ENCODE measurements at places on chromosomes 6 and 20. TPM values are rescaled to one million over a fixed set of nuclear protein-coding genes. Genes with fewer than 3 reads are reported as not detected.

GRCh38 chr6:11166948-11167347 is 55.4 kb upstream of the ERVFRD-1 start:
- no peaks in the 10 kb centered on the region for H3K27me3 ChIP-seq
- H3K4me1 ChIP-seq = no peaks in the 10 kb centered on the region
- no peak overlapping the region for H3K27ac ChIP-seq
- no peak for DNase-seq
- no peaks in the 10 kb centered on the region for H3K36me3 ChIP-seq

- H3K36me3 ChIP-seq = peaks cover 2% of the 10 kb centered on the region
- H3K27me3 ChIP-seq = no peaks in the 10 kb centered on the region
- peak overlapping the region; percentile 94 for H3K4me3 ChIP-seq
- H3K27ac ChIP-seq = peak overlapping the region; percentile 79
- DNase-seq = no peak
- H3K4me1 ChIP-seq = peaks cover 20% of the 10 kb centered on the region
These were observed 971 bp downstream of the NFKBIE start for GRCh38 chr6:44264154-44265006.

Gene HDAC2
- 266 TPM for total RNA-seq

Gene PAK1IP1
- total RNA-seq = 34.4 TPM

GRCh38 chr6:118017301-118017848 is 110.3 kb downstream of the SLC35F1 start:
- no peak overlapping the region for H3K27ac ChIP-seq
- H3K27me3 ChIP-seq = no peaks in the 10 kb centered on the region
- H3K4me1 ChIP-seq = peaks cover 4% of the 10 kb centered on the region
- no peak overlapping the region for H3K4me3 ChIP-seq
- H3K36me3 ChIP-seq = no peaks in the 10 kb centered on the region

Gene EPPIN
- total RNA-seq = not detected

DNA sequence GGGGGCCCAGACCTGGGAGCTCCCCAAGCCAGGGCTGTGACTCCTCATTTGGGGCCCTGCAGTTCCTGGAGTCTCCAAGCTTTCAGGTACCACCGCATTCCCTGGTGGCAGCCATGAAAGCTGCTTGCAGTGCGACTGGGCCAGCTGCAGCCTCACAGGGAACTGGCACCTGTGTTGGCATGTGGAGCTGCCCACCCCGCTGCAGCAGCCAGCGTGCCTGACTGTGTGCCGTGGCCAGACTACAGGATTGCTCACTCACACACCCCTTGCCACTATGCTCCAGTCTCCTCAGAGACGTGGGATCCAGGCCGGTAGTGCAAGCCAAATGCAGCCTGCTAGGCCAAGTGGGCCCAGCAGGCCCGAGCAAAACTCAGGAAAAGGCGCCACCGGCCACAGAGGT is 450.7 kb downstream of the COL12A1 start:
- no peaks in the 10 kb centered on the region for H3K27me3 ChIP-seq
- no peak overlapping the region for H3K4me3 ChIP-seq

Gene BMP6
- 1.9 TPM for total RNA-seq

DNA sequence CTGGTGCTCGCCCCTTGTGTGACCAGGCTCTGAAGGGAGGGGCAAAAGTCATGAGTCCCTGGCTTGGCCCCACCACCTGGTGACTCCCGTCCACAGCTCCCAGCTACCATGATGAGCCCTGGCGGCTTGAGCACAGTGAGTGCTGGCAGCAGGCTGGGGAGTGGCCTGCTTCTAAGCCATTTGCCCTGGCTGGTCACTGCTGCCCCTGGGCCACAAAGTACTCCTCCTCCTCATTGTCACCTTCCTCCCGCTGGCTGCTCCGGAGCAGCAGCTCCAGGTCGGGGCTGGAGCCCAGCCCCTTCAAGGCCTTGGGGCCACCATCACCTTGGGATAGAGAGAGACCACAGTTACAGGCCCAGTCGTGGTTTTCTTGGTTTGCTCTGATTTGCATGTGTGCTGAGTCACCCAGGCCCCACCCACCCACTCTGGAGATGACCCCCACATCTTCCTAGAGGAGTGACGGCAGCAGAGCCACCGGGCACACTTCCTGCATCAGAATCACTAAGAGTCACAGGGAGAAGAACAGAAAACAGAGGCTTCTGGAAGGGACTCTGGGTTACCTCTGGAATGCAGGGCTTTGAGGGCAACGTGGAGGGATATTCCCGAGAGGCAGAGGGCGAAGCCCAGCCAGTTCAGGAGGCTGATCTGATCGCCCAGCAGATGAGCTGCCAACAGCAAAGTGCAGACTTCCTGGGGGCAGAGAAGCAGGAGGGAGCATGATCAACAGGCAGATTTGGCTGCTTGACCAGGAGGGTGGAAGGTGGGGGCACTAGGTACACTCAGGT is 42.1 kb upstream of the CDH22 start:
- H3K4me3 ChIP-seq = no peak overlapping the region
- H3K27ac ChIP-seq = peak overlapping the region; percentile 85
- peak; percentile 80 for DNase-seq
- no peaks in the 10 kb centered on the region for H3K27me3 ChIP-seq
- peaks cover 19% of the 10 kb centered on the region for H3K4me1 ChIP-seq
- peaks cover 10% of the 10 kb centered on the region for H3K36me3 ChIP-seq

Gene TRIM15
- not detected for total RNA-seq

GRCh38 chr6:37190159-37190535 is 20.2 kb downstream of the PIM1 start:
- DNase-seq = no peak
- no peak overlapping the region for H3K27ac ChIP-seq

GRCh38 chr20:59259946-59260345 is 40.5 kb upstream of the EDN3 start:
- H3K36me3 ChIP-seq = no peaks in the 10 kb centered on the region
- no peaks in the 10 kb centered on the region for H3K4me1 ChIP-seq
- H3K27ac ChIP-seq = no peak overlapping the region

Gene DAAM2
- 4.8 TPM for total RNA-seq

DNA sequence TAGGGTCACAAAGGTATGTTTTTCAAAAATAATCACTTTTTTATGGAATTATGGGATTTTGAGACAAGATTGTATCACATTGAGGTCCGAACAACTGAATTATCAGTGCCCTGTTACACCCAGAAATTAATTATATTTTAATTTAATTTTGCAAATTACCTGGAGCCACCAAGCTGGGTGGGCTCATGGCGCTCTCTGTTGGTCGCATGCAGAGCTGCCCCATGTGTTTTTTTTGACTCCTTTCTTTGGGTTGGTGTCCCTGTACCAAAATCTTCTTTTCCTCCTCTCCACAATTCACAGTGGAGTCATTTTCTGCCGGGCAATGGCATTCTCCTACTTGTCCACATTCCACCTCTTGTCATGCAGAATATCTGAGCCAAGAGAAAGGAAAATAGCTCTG is 38.9 kb upstream of the FRMD1 start:
- no peaks in the 10 kb centered on the region for H3K27me3 ChIP-seq
- H3K27ac ChIP-seq = no peak overlapping the region
- no peaks in the 10 kb centered on the region for H3K36me3 ChIP-seq
- H3K4me3 ChIP-seq = no peak overlapping the region
- H3K4me1 ChIP-seq = no peaks in the 10 kb centered on the region

DNA sequence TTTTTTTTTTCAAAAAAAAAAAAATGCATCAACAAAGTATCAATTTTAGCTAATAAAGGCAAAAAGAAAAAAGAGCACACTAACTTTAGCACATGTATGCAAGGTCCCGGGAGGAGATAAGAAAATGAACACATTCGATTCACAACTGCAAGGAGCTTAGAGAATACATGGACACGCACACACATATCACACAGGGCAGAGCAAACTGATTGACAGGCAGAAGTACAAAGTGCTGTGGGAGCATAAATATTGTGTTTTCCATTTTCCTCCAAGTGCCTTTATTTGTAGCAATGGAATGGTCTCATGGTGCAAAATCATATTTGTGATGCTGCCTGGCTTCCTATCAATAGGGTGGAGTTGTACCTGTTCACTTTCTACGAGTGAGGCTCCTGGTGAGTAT is 63.8 kb downstream of the SGK1 start:
- H3K36me3 ChIP-seq = no peaks in the 10 kb centered on the region
- no peak overlapping the region for H3K4me3 ChIP-seq

Gene VWA7
- total RNA-seq = 2.7 TPM

DNA sequence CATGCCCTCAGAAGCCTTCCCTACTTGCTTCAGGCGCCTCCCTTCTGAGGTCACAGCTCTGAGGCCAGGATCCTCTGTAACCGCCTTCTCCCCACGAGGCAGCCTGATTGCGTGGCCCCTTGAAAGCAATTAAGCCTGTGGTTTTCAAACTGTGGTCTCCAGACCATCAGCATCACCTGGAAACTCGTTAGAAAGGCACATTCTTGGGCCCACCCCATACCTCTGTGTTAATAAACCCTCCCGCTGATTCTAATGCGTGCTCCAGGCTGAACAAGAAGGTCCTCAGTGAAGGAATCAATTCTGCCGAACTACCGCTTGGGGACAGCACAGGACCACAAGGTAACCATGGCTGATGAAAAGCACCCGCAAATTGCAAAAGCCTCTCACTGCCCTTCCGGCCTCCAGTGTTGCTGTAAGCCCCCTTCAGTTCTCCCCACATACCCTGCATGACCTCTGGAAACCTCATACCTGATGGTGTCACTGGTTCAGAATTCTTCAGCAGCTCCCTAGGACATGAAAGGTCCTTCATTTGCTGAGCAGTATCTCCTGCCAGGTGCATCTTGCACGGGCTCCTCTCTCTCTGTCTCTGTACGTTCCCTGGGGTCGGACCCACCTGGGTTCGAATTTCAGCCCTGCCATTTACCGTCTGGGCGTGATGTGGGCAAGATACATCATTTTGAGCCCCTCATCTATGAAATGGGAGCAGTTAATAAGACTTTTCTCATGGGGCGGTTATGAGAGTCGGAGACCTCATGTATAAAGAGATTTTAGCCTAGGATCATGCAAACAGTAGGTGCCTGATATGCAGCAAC is 93.3 kb upstream of the RNF24 start:
- H3K36me3 ChIP-seq = no peaks in the 10 kb centered on the region
- peak; percentile 88 for DNase-seq
- no peaks in the 10 kb centered on the region for H3K27me3 ChIP-seq
- no peak overlapping the region for H3K4me3 ChIP-seq

DNA sequence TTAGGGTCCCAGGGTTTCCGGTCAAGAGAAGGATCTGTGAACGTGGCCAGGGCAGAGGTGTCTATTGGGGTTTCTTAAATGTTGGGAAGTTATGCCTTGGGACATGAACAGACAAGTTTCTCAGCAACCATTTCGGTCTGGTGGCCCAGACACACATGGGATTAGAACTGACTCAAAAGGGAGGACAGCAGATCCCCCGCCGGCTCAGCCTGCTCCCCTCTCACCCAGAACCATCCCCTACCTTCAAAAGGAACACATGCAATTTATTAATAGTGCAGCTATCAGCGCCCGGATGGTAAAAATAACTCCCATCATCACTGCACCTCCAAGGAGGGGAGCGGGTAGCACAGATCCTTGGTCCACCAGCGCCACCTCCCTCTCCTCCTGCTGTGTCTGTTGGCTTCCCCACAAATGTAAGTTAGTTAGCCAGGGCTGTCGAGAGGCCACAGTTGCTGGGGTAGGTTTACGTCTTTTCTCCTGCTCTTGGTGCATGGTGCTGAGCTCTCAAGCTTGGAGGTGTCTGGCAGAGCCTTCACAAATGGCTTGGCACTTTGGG is 77.1 kb downstream of the TRAM2 start:
- no peaks in the 10 kb centered on the region for H3K4me1 ChIP-seq
- no peaks in the 10 kb centered on the region for H3K27me3 ChIP-seq
- no peak overlapping the region for H3K27ac ChIP-seq
- no peak for DNase-seq
- H3K36me3 ChIP-seq = no peaks in the 10 kb centered on the region

Gene TMC2
- not detected for total RNA-seq

DNA sequence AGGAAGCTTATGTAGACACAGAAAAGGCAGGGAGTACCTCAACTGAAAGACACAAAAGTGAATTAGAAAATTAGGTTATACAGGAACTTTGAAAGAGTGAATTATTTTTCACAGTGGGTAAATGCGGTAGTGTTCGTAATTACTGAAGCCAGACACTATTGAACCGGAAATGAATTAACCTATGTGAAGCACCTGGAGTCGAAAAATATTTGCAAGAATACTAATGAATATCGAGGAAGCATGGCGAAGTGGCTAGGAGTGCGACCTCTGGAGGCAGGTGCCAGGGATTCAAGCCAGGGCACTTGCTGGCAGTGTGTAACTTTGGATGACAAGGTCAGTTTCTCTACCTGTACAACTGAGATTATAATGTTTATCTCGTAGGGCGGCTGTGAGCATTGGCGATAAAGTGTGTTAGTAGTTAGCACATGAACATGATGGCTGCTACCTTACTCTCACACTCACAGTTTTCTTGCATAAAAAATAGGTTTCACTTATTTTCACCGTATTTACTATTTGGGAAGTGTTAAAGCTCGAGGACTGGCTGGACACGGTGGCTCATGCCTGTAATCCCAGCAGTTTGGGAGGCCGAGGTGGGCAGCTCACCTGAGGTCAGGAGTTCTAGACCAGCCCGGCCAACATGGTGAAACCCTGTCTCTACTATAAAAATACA is 567 bp upstream of the SLC18B1 start:
- peaks cover 8% of the 10 kb centered on the region for H3K36me3 ChIP-seq
- peak; percentile 71 for DNase-seq
- no peaks in the 10 kb centered on the region for H3K27me3 ChIP-seq
- peak overlapping the region; percentile 86 for H3K4me3 ChIP-seq

Gene SIRPB2
- total RNA-seq = 4.0 TPM

DNA sequence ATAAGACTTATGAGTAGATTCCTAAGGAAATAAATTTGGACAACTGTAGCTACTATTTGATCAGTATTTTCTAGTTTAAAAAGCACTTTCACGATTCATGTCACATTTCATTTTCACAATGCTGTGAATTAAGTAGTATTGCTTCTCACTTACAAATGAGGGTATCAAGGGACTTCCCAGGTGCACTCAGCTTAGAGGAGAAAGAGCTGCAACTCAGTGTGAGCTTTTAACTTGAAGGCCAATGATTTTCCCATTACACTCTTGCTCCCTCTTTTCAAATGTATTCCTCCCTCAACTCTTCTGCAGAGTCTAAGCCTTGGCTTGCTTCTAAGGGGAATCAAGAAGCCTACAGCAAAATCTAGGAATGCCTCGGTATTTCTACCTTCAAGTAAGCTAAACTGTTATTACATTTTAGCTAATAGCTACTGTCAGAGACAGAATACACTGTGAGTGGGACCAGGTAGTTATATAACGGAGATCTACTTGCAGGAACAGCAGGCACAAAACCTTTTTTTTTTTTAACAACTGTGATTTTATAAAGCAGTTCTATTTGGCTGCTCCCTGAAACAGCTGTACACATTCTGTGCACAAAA is 339.0 kb downstream of the SYNE1 start:
- no peak for DNase-seq
- H3K36me3 ChIP-seq = no peaks in the 10 kb centered on the region
- H3K27ac ChIP-seq = no peak overlapping the region

Gene PREP
- 34.1 TPM for total RNA-seq

DNA sequence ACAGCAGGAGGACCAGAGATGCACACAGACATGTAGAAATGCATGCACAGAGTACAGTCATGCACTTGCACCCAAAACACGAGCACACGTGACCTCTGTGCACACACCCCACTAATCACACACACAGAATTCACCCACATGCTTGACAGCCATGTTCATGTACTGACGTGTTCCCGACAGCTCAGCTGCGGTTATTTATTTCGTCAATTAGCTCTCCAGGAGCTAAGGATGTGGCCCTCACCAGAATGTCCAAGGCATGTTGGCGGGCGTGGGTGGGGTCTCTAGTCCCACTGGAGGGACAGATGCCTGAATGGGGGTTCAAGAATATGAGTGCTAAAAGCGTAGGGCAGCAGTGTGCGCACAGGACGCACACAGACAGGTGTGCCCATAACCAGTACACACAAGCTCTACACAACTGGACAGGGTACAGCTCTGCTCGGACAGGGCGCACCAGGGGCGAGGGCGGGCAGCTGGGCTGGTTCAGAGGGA is 571 bp upstream of the PRPF6 start:
- no peaks in the 10 kb centered on the region for H3K27me3 ChIP-seq
- peaks cover 17% of the 10 kb centered on the region for H3K36me3 ChIP-seq
- peaks cover 23% of the 10 kb centered on the region for H3K4me1 ChIP-seq
- no peak for DNase-seq

Measured in A673 (cell line).